ENCODE measurements at places on chromosomes 16 and 17. TPM values are rescaled to one million over a fixed set of nuclear protein-coding genes. Genes with fewer than 3 reads are reported as not detected.

Gene CARD14
- total RNA-seq = not detected

Gene HS3ST3B1
- total RNA-seq = 9.0 TPM

Gene TNFSF13
- 16.0 TPM for total RNA-seq

Gene SLC35G6
- 0.30 TPM for total RNA-seq

Gene CCL7
- total RNA-seq = not detected

Gene CCL8
- total RNA-seq = not detected

Gene SLC2A4
- not detected for total RNA-seq

Gene PRAC2
- not detected for total RNA-seq

Gene NLK
- total RNA-seq = 24.8 TPM

Gene ATF7IP2
- 63.7 TPM for total RNA-seq

Gene MYL11
- not detected for total RNA-seq

Gene HASPIN
- total RNA-seq = 3.1 TPM

Gene P2RX1
- 86.5 TPM for total RNA-seq

Gene ST6GALNAC1
- total RNA-seq = not detected

Gene PHOSPHO1
- total RNA-seq = 0.15 TPM

Measured in B cell (primary cell).